ELF-1 (cell line): ENCODE measurements at places on chromosomes 3 and 15.

DNA sequence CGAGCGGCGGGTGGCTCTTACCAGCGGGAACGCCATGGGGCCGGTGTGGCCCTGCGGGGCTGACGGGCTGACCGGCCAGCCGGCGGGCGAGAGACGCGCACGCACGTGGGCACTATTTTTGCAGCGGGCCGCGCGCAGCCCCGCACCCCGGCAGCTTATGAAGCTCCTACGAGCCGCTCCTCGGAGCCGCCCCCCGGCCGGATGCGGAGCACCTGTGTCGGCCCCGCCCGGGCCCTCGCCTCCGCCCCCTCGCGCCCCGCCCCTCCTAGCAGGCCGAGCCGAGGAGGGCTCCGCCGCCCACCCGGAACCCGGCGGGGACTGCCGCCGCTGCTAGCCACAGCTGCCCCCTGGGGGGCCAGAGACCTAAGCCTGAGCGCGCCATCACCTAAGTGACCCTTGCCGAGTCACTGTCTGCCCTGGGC lies 683 bp upstream of the CPEB1 start:
- peak; percentile 43 for DNase-seq

GRCh38 chr3:160460033-160460432 lies 10.4 kb upstream of the TRIM59 start:
- DNase-seq: no peak

DNA sequence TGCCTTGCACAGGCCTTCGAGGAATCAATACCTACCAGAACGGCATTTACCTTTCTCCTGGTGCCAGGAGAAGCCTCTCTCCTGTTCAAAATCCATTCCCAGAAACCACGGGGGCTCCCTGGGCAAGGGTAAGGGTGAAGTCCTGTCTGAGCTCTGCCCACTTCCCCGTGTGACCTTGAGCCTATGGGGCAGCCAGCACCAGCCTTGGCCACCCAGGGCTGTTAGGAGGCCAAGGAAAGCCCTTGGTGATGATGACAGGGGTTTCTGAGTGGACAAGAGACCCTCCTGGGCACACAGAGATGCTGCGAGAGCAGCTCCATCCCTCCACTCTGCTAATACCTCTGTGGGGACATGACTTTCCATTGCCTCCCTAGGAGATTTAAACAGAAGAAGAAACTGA lies 5.9 kb downstream of the SCN5A start:
- no peak for DNase-seq

GRCh38 chr3:111107662-111108035 lies 36.0 kb downstream of the NECTIN3 start:
- no peak for DNase-seq

- DNase-seq: no peak
Measured at GRCh38 chr3:13335059-13335458, 85.1 kb downstream of the NUP210 start.

DNA sequence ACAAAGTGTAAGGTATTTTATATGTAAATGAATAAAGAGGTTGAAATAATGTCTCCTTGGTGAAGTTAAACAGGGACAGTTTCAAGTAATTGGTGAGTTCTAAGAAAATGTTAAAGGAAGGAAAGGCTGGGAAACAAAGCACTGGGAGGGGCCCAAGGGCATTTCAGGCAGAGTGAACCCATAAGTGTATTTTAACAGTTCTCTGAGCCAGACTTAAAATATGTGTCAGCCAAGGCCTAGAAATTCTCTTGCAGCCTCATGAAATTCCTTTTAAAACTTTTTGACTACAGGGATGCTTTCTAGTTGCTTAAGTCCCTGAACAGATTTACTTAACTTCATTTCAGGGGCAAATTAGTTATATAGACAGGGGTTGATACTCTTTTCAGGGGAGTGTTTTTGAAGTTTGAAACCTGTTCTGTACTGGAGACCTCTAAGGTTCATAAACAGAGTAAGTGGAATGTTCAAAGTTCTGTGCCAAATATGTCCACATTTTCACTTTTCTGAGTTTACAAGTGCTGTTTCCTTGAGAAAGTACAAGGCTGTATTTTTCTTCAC lies 77.6 kb downstream of the GALK2 start:
- no peak for DNase-seq

DNA sequence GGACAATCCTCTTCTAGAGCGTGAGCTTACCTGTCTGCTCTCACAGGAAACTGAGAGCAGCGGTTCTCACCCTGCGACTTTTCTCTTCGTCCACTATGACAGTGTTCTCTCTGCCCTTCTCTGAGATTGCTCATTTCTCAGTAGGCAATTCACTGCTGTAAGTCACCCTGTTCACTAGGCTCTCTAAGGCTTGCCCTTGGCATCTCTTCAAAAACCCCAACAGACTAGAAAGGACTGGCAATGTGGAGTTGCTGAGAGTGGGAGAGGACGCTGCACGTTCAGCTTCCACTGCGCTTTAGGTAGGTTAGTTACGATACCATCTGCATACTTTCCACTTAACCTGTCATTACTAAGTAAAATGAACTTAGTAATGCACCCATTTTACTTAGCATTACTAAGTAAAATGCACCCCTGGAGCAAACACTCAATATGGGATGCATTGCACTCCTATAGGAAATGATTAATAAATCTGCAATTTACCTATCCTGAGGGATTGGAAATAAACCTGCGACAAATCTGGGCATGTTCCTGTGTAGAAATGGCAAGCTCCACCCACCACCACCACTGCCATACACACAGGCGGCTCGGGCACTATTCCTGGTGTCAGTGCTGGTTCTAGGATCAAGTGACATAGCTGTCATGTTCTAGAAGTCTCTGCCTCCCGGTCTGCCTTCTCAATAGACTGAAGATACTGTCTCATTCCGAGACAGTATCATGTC lies 21.4 kb downstream of the XPC start:
- DNase-seq: no peak

DNA sequence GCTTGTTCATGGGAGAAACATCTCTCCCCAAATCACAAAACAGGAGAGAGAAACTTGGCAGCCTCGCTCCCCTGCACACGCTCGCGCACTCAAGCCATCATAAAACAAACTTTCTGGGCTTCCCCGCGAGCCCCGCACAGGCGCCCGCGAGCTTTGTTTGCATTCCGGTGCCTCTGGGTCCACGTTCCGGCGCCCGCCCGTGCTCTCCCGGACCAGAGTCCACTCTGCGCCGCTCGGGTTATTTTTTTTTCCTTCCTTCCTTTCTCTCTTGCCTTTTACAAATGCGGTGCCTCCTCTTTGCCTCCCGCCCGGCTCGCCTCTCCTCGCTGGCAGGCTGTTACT lies 363 bp downstream of the MAGI1 start:
- DNase-seq: no peak

- peak; percentile 14 for DNase-seq
Measured at GRCh38 chr3:14725564-14726440, 50.9 kb downstream of the C3orf20 start.

DNA sequence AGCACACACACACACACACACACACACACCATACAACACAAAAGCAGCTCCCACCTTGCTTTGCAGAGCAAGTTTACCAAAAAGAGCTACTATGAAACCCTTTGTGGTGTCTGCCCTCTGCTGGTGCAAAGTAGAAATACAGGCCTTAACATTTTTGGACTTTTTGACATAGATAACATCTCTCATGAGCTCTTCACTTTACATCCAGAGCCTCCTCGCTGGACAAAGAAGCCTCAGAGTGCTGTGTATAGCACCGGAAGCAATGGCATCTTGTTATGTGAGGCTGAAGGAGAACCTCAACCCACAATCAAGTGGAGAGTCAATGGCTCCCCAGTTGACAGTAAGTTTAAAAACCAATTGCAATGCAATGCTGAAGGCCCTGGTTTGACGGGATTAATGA lies 157.9 kb downstream of the CHL1 start:
- peak; percentile 38 for DNase-seq

- no peak for DNase-seq
Measured at GRCh38 chr3:107589454-107589853, 66.7 kb downstream of the BBX start.

DNA sequence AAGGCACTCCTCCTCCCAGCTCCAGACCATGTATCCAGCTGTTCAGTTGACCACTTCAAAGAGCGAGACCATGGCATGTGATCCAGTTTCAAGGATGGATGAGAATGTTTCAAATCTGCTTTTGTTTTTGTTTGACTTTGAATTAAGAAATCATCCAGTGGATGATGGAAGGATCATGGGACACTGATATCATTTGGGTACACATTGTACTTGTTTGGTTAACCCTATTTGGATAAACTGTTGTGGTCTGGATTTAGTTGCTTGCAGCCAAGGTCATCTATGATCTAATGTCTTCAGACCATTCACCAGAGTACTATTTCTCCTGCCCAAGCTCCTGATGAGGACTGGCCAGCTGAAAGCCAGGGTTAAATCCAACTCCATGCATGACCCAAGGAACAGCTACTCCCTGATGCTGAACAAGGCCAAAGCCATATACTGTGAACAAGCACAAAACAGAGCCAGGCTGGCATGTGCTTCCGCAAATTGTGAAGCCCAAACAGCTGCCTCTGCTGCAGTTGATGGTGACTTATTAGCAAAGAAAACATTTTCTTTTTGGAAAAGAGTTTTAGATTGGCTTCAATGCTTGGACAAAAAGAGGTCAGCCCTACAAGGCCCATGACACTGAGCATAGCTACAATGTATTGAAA lies 5.2 kb upstream of the ADAMTS17 start:
- DNase-seq: no peak

GRCh38 chr15:75195122-75195765 lies 6.4 kb upstream of the C15orf39 start:
- peak; percentile 65 for DNase-seq

- no peak for DNase-seq
Measured at GRCh38 chr3:46395766-46396530, 10.9 kb downstream of the CCR5AS start.

- no peak for DNase-seq
Measured at GRCh38 chr3:44326019-44326418, 12.5 kb upstream of the TCAIM start.

DNA sequence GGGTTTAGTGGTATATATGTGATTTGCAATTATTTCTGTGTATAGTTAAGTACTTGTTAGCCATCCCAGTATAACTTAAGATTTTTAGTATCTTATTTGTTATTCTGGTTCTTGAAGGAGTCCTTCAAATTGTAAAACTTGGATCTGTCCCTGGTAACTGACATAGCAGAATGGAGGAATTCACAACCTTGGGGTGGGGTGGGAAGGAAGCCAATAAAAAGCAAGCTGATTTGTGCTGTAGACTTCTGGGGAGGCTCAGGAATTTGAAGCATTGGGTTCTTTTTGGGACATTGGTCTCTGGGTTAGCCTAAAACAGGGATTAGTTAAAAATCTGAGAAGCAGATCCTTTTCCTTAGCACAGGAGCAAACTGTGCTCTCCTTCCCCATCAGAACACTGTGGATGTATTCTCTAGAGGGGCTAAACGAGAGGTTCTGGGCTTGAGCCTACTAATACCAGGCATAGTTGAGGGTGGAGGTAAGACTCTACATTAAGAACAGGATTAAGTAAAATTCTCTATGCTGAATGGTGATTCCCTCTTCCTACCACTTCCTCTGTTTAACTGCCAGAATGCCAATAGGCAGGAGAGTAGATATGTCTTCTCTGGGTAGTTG lies 42.2 kb downstream of the GMPS start:
- DNase-seq: no peak
